T-helper 1 cell treated with Interleukin-12 subunit alpha and Interleukin-12 subunit beta and Interleukin-4 antibody, amounts not matched to agents 30 ng/mL and 1 ng/mL, for 36 hours (primary cell): ENCODE measurements at places on chromosomes 7 and 10. TPM values are rescaled to one million over a fixed set of nuclear protein-coding genes. Genes with fewer than 3 reads are reported as not detected.

The PCDH15 gene
- not detected in 2 replicates for total RNA-seq

The SPDYE11 gene
- total RNA-seq, result not detected in 2 replicates

The C10orf67 gene
- total RNA-seq, result 0.20 TPM in 2 replicates

The WDR86 gene
- total RNA-seq, result not detected in 2 replicates

The SLC25A28 gene
- total RNA-seq, result 53.6 and 53.9 TPM in 2 replicates
